ENCODE measurements at places on chromosomes 7 and 10. TPM values are rescaled to one million over a fixed set of nuclear protein-coding genes. Genes with fewer than 3 reads are reported as not detected.
A peak's percentile ranks its signal among the peaks of the same experiment; 100 is the strongest.

GRCh38 chr10:53699231-53699630 lies 926.6 kb upstream of the MBL2 start:
- no peak for DNase-seq

Gene PTPRN2
- 1.2 TPM for total RNA-seq

Gene RBM20
- total RNA-seq = 6.2 TPM

Gene RNF32
- total RNA-seq = 1.1 TPM

DNA sequence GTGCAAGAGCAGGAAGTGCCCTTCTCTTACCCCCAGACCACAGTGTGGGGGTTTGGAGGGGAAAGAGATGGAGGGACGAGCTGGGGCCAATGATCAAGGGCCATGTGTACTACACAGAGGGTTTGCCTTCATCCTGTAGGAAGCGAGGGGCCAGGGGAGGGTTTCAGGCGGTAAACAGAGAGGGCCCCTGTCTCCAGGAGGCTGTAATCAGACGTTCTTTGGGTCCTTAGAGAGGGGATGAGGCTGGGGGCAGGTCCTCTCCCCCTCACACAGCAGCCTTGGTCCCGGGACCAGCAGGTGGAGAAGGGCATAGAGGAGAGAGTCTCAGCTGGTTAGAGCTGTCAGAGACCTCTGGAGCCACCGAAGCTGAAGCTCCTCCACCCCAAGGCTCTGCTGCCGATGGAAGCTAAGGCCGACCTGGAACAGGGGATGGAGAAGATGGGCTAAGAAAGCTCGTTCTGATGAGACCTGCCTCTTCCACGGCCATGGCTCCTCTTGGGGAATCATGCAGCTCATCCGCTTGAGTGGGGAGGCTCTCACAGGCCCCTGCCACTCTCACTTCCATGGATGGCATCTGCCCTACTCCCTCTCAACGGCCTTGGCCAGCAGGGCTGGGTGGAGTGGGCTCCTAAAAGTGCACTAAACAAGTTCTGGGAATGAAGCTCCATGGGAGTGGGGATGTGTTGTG lies 3.5 kb downstream of the LOXL4 start:
- DNase-seq = peak; percentile 43

GRCh38 chr10:73983096-73984047 lies 14.5 kb upstream of the VCL start:
- peak; percentile 45 for DNase-seq

Gene SPDYE6
- total RNA-seq = not detected

DNA sequence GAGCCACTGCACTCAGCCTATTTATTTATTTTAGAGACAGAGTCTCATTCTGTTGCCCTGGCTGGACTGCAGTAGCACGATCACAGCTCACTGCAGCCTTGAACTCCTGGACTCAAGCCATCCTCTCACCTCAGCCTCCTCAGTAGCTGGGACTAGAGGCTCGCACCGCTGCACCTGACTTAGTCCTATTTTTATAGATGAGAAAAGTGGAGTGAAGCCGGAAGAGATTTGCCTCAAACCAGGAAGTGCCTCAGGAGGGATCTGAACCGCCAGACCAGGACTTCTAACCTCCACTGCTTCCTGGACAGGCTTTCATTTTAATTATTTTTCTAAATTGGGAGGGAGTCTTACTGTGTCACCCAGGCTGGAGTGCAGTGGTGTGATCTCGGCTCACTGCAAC lies 17.5 kb upstream of the CLIP2 start:
- peak; percentile 43 for DNase-seq

Gene CCL26
- 1.1 TPM for total RNA-seq

DNA sequence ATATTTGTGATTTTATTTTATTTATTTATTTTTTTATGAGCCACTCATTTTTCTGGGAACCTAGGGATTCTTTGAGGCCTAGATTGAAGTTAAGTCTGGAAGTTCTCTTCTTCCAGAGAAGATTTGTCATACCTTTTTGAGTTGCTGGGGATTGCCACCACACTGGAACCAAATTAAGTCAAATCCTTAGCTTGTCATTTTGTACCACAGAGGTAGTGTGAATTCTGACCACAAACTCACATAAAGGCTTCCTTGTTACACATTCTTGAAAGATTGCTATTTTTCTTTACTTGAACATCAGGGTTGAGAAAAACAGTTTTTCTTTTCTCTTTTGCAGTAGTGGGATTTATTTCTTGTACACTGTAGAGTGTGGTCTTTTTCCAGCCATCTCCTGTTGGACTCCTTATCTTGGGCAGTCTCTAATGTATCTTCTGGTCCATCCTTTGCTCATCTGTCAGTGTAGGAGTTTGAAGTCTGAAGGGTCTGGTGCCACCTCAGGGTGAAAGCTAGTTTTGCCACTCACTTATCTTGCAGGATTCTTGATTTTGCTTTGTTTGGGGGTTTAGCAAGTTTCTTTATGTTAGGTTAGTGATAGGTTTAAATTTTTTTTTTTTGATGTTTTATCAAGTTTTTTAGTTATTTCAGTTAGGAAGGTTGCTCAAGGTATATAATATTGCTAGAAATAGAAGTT lies 24.8 kb downstream of the PCBD1 start:
- no peak for DNase-seq

DNA sequence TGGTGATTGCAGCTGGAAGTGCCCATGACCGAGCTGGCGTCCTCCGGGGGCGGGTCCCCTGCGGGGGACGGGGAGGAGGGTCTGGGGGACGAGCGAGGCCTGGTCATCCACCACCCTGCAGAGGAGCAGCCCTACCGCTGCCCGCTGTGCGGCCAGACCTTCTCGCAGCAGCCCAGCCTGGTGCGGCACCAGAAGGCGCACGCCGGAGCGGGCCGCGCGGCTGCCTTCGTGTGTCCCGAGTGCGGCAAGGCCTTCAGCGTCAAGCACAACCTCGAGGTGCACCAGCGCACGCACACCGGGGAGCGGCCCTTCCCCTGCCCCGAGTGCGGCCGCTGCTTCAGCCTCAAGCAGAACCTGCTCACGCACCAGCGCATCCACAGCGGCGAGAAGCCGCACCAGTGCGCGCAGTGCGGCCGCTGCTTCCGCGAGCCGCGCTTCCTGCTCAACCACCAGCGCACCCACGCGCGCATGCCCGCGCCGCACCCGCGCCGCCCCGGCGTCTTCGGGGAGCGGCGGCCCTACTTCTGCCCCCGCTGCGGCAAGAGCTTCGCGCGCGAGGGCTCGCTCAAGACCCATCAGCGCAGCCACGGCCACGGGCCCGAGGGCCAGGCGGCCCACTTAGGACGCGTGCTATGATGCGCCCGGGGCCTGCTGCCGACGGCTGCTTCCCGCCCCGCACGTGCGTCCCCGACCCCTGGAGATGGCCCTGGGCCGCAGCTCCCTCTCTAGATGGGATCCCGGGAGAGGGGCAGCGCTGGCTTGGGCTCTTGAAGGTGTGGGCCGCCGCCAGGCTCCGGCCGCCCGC lies 28.7 kb downstream of the ZNF775 start:
- DNase-seq = peak; percentile 48

DNA sequence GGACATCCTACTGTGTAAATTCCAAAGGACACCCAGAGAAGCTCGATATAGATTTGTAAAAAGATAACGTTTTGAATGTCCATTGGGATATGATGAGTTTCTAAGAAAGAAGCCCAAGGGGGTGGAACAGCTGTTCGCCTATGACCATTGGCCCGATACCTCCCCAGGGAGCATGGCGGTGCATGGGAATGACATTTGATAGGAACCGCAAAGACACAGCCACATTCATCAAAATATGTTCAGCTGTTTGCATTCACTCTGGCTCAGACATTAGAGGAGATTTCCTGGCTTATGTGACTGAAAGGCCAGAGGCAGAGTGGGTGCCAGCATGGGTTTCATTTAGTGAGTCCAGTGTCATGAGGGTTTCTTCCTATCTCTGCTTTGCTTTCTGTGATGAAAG lies 56.0 kb upstream of the BAIAP2L1 start:
- DNase-seq = no peak

DNA sequence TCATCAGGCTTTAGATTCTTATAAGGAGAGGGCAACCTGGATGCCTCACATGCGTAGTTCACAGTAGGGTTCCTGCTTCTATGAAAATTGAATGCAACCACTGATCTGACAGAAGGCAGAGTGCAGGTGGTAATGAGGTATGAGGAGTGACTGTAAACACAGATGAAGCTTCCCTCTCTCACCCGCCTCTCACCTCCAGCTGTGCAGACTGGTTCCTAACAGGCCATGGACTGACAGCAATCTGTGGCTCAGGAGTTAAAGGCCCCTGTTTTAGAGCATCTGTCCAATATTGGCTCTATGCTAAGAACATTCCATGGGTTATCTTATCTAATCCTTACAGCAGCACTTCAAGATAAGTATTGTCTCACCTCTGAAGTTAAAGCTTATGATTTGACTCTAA lies 213.5 kb upstream of the NRP1 start:
- DNase-seq = no peak

DNA sequence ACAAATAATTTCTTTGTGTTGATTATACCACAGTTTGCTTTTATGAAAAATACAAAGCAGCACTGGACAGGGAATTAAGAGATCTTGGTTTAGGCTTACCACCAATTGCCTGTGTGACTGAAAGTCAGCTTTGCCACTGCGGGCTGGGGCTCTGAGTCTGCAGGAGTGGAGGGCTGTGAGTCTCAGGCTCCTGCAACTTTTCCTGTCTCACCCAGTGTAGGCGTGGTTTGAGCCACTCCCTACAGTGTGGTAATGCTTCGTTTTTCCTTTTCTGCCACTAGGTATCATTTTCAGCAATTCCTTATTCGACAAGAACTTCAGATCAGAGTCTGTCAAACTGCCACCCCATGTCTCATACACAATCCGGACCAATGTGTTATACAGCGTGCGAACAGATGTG lies 180.6 kb downstream of the ABCA13 start:
- DNase-seq = no peak

GRCh38 chr10:103307594-103307993 lies 30.7 kb downstream of the INA start:
- DNase-seq = no peak

GRCh38 chr7:102188746-102189145 lies 97.9 kb upstream of the SH2B2 start:
- DNase-seq = no peak

Gene TBX20
- total RNA-seq = 18.6 TPM

DNA sequence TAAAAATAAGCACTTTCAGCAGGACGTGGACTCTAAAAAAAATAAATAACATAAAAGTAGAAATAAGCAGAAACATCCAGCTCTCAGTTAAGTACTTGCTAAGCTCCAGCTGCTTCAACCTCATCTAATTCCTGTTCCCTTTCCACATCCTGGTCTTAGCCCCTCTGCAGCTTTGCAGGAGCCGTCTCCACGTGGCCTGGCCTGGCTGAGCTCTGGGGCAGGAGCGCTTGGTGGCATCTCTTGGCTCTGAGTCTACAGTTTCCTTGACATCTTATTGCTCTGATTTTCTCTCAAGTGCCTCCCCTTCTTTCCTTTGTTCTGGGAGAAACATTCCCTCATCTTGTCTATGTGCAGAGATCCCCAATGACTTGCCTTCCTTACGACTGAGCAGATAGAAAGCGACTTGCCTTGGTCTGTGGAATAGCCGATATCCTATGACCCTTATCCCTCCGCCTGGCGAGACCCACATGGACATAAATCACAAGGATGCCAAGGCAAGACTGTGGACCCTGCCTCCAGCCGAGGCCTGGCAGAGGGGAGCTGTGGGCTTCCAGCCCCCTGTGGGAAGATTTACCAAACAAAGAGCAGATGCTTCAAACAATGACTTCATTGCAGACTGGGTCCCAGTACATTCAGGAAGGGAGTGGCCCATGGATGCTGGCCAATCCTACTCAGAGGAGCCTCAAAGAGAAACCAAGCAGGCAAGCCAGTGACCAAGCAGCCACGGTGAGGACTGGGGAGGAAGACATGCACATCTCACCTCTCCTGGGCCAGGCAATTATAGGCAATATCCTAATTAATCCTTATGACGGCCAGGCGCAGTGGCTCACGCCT lies 61.9 kb downstream of the SPOCK2 start:
- no peak for DNase-seq

DNA sequence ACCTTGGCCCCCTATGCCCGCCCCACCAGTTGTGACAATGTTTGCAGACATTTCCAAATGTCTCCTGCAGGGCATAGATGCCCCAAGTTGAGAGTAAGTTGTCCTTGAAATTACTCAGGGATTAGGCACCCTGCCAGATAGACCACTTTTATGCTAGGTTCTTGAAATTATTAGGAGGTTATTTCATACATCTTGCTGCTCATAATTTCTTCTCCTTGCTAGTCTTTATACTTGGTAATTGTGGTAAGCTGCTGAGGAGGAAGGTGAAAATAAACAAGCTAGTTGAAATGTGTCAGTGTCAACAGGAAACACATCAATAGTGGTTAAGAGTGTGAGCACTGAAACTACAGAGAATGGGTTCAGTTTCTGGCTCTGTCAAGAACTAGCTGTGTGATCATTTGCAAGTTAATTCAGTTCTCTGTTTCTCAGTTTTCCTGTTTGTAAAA lies 63.7 kb upstream of the AOAH start:
- no peak for DNase-seq

GRCh38 chr7:50356212-50356944 lies 51.9 kb downstream of the IKZF1 start:
- DNase-seq = peak; percentile 19

Gene SEMA3D
- total RNA-seq = 7.4 TPM

Gene STOX1
- total RNA-seq = 4.5 TPM

- DNase-seq = peak; percentile 27
These were observed 218.5 kb downstream of the DNAJB6 start for GRCh38 chr7:157555313-157555712.

- DNase-seq = no peak
These were observed 61.3 kb downstream of the PRLHR start for GRCh38 chr10:118534136-118534535.

DNA sequence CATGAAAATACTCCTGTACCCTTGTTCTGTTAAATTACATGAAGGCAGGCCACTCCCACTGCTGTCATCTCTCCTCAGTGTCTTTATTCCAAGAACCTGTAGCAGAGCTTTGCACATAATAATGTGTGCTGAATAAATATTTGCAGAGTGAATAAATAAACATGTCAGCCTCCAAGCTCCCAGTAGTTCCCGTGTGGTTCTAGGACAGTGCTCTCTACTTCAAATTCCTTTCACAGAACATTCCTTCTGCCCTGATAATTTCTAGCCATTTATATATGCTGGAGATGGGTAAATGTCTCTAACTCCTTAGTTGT lies 20.3 kb upstream of the HYAL4 start:
- DNase-seq = no peak

GRCh38 chr7:75689246-75690099 lies 49.3 kb downstream of the HIP1 start:
- DNase-seq = no peak

Gene KCNIP2
- 3.1 TPM for total RNA-seq

Gene IFT22
- total RNA-seq = 39.0 TPM

GRCh38 chr7:51850126-51850525 lies 533.5 kb upstream of the COBL start:
- DNase-seq = no peak
